ENCODE measurements at places on chromosomes 6 and 20.
A peak's percentile ranks its signal among the peaks of the same experiment; 100 is the strongest.

GRCh38 chr6:147839708-147840610 lies 331.5 kb downstream of the SAMD5 start:
- DNase-seq: no peak

DNA sequence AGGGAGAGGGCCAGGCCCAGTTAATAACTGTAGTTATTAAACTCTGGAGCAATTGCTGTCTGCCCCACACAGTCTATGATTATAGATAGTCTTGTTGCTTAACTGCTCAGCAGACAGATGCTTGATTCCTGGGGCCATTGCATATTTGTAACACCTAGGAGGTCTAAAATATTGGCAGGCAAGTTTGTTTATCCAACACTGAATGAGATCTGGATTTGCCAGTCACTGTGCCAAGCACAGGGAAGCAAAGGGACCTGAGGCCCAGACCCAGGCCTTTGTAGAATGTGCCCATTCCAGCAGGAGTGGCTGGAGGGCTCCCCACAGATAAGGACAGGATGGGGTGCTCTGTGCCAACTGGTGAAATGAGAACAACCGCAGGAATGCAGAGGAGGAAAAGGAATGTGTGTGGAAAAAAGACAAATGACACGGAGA lies 17.6 kb upstream of the ENTPD6 start:
- DNase-seq: no peak

- DNase-seq: no peak
Observed at GRCh38 chr6:52503851-52504781, 72.7 kb downstream of the TRAM2 start.

DNA sequence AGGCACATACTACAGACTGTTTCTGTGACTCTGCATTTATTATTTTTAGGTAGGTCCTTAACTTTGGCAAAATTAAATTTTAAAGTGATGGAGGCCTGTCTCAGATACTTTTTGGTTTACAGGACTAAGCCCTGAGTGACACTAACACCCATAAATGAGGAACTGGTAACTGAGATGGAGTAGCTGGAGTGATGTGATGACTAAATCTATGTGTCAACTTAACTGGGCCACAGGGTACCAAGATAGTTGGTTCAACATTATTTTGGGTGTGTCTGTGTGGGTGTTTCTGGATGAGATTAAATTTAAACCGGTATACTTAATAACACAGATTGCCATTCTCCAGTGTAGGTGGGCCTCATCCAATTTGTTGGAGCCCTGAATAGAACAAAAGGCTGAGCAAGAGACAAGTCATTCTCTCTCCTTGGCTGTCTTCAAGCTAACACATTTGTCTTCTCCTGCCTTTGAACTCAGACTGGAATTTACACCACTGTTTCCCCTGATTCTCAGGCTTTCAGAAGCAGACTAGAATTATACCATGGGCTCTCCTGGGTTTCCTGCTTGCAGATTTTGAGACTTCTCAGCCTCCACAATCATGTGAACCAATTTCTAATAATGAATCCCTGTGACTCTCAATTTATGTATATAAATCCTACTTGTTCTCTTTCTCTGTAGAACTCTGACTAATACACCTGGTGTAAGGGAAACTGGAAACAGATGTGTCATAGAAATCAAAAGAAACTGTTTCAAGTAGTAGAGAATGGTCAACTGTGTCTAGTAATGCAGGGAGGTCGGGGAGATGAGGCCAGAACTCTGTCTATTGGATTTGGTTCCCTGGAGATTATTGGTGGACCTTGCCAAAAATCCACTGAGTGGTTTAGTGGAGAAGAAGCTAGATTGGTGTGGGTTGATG lies 579.2 kb downstream of the EPM2A start:
- DNase-seq: no peak

GRCh38 chr6:90435207-90435899 lies 138.7 kb upstream of the BACH2 start:
- no peak for DNase-seq

- DNase-seq: no peak
Observed at GRCh38 chr6:71299541-71300470, 11.2 kb downstream of the OGFRL1 start.

DNA sequence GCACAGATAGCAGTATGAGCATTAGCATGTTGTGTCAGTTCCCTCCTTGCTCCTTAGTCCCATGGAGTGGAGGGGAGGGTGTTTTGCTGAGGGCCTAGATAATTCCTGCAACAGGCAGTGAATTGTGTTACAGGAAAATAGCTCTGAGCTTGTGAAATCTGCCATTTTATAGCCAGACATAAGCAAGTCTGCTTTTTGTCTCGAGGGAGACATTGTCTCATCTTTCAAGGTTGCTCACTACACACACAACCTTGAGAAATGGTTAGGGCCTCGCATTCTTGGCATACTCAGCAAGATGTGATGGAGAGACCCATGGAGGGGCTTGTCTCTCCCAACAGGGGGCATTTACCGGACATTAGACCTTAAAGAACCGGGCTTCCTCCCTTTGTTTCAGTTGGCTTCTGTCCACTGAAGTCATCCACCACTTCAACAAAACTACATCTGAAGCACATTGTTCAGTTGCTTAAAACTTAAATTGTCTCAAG lies 108.0 kb upstream of the FOXO3 start:
- peak; percentile 5 for DNase-seq

DNA sequence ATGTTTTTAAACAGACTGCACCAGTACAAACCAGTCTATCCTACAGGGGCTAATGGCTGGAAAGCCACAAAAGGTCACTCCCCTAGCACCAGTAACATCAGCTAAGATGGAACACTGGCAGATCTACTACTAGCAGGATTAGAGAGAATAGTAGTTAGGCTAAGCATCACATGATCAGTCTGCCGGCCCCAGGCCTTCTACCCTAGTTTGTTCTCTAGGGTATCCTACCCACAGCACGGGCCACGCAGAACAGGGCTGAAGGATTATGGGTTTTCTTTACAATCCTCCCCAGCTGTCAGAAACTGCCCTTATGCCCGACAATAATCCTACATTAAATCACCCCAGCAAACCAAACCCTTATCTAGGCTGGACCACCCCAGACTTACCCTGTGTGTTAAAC lies 156.0 kb downstream of the LY86 start:
- no peak for DNase-seq

GRCh38 chr6:47141171-47141570 lies 99.0 kb upstream of the ADGRF1 start:
- no peak for DNase-seq

DNA sequence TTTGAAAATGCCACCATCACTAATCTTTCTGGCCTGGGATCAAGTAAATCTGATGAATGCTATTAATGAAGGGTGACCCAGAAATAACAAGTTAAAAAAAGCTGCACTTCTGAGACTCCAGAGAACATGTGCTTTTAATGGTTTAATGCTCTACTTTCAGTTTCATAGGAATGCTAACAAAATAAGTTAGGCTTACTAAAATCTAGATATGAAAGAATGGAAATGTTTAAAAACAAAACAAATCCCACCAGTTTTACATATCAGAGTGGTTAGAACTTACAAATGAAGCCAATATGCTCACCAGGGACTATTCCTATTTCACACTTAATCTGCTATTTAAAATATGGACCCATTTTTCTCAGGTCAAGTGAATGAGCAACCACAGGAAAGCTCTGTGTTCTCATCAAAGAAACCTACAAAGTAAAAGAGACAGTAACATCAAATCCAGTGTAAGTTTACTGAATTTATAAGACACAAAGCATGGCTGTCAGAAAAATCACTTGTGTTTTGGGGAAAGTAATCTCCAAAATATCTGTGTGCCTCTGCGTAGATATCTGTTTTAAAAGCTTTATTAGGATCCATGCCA lies 40.3 kb downstream of the FYN start:
- no peak for DNase-seq

GRCh38 chr6:104799134-104799657 lies 60.5 kb downstream of the HACE1 start:
- no peak for DNase-seq

GRCh38 chr20:61052776-61053442 lies 199.2 kb upstream of the CDH4 start:
- no peak for DNase-seq

DNA sequence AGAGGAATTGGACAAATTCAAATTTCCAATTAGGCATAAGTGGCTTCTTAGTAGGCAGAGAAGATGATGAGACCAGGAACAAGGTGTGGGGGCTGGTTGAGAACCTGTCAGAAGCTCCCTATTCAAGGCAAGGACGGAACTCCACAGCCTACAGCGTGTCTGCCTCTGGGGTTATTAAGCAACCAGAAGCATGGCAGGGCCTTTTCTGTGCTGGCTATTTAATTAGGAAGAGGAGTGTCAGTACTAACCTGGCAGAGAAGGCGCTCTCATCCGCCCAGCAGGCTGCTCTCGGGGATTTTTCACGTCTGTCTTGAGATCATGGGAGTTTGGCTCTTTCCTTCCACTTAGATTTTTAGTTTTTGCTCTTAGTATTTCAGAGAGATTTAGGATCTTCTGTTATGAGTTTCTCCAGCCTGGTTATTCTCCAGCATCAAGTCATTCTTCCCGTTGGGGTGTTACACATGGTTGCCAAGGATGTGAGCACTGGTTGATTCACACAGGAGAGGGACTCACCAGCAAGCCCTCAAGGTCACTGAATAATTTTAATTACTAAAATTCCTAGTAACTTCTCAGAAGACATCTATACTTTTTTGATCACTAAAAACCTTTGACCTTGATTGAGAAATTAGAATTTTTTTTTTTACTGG lies 23.9 kb downstream of the ADTRP start:
- DNase-seq: no peak

DNA sequence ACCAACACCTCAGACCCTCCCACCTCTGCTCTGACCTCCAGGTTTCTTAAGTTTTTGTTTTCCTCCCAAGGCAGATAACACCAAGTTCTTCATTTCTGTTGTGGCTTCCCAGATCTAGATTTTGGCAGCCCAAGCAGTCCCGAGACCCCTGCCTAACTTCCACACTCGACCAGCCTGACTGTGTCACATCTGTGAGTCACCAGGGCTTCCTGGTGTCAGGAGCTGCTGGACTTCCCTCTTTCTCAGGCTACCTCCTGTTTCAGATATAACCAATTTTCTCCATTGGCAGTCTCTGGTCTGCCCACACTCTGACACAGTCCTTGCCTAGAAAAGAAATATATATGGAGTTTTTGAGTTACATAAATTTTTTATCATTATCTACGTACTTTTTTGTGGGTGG lies 46.1 kb upstream of the CCN6 start:
- DNase-seq: no peak

- no peak for DNase-seq
Observed at GRCh38 chr20:50368813-50369224, 141.4 kb upstream of the PTPN1 start.

DNA sequence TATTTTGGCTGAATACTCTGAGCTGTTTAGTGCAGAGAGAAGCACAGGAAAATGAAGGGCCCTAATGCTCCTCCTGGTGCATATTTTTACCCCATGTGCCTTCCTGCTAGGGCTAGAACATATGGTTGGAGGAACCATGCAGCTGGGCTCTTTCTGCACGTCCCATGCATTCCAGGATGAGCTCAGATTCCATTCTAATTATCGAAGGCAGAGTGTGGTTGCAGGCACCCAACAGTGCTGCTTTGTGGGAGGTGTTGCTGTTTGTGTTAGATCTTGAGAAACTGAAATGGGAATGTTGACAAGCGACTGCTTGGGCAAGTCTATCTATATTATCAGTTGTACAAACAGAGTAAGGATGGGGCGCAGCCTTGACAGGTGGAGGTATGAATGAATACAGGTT lies 419.5 kb downstream of the DHX35 start:
- DNase-seq: no peak

DNA sequence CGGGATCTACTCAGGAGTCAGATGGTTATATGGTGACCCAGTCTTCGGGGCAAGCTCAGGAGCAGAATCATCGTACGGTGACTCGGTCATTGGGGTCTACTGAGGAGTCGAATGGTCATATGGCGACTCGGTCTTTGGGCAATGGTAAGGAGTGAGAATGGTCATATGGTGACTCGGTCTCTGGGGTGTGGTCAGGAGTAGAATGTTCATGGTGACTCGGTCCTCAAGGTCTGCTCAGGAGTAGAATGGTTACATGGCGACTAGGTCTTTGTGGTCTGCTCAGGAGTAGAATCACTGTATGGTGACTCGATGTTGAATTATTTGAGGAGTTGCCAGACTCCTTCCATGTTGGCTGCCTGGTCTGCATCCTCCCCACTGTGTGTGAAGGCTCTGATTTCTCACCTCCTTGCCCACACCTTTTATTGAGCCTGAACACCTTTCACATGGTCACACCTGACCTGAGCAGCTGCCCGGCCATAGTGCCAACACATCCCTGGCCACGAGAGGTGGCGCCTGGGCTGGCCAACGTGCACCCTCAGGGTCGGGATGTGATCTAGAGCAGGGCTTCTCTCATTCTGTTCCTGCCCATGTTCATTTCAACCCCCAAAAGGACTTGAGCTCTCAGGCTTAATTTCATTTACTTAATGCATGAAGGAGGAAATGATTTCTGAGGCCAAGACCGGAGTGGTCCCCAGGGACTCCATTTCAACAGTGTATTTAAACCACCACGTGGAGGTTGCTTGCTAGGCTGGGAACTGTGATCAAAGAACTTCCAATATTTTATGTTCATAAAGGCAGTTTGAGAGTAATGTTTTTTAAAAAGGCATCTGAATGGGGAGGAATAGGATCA lies 119.5 kb downstream of the PHACTR3 start:
- DNase-seq: no peak

GRCh38 chr6:43887906-43888683 lies 118.1 kb downstream of the VEGFA start:
- DNase-seq: no peak

- DNase-seq: no peak
Observed at GRCh38 chr6:4805553-4806336, 29.5 kb downstream of the CDYL start.

DNA sequence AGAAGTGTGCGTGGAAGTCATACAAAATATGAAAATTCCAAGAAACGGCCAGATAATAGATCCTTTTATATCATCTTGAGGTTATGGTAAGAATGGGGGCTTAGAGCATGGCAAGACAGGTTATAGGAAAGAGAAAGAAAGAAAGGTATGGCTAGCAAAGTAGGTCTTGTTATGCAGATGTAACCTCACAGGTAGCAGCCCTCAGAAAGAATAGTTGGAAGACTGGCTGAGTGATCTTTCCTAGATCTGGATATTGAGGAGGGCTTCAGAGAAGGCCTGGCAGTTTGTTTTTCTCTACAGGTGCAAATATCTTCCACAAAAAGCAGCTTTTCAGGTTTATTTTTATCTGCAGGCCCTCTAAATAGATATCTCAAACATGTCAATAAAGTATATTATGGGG lies 679.5 kb downstream of the KHDRBS2 start:
- DNase-seq: peak; percentile 2

- DNase-seq: peak; percentile 31
Observed at GRCh38 chr20:43846516-43846905, 68.1 kb upstream of the TOX2 start.

DNA sequence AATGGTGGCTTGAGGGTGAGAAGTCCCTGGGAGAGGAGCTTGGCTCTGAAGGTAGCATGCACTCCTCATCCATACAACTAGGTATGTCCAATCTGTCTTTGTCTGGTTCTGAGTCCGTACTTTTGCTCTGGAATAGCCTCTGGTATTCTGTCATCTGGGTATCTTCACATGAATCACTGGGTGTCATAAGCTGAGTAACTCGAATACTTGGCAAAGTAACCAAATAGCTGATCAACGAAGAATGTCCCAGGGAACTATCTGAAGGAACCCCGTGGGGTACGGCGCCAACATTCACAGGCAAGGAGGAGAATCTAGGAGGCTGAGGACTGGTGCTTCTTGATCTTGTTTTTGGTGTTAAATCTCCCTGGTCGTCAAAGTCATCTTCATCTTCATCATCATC lies 184.8 kb downstream of the HIVEP2 start:
- no peak for DNase-seq

Data from H1 (cell line).